AG04450 (cell line): ENCODE measurements at places on chromosomes 7 and 10. TPM values are rescaled to one million over a fixed set of nuclear protein-coding genes. Genes with fewer than 3 reads are reported as not detected.

The TFPI2 gene
- 27.9 and 31.0 TPM in 2 replicates for polyA plus RNA-seq

DNA sequence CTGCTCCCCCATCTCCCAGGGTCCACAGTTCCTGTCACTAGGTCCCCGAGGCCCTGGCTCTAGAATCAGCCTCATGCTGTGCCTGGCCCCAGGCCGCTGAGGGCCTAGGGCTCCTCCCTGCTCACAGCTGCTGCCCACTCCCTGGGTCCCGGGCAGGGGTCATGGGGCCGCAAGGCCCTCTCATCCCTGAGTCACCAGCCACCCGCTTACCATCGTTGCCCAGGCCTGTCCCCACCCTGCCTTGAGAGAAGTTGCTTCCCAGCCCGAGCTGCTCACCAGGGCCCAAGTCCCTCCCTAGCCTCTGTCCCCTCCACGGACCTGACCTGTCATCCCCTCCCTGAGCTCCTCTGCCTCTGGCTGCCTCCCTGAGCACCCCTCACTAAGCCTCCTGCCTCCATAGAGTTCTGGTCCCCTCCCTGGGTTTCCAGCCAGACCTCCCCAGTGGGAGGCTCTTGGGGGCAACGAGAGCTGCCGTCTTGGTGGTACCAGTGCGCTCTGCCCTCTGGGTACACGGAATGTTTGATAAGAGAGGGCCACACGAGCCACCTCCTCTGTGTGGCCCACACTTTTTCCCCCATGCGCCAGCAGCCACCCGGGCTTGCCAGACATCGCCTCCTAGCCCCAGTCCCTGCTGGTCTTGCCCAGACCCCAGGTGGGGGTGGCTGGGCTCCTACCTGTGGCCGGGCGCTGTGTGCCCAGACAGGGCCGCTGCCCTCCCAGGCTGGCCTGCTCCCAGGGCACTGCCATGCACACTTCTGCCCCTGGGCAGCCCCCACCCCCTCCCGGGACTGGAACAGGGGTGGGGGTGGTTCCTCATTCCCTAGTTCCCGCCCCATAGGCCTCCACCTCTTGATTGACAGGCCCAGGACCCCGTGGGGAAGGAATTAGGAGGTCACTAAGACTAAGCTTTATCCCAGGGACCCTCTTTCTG, 21.3 kb downstream of the MLXIPL start:
- no peak for DNase-seq

- no peak for DNase-seq
Measured at GRCh38 chr7:105408791-105409410, 20.2 kb upstream of the SRPK2 start.

- no peak for DNase-seq
Measured at GRCh38 chr7:142174441-142174840, 62.9 kb downstream of the MGAM2 start.

GRCh38 chr7:82678259-82678658, 234.7 kb upstream of the CACNA2D1 start:
- DNase-seq = no peak

DNA sequence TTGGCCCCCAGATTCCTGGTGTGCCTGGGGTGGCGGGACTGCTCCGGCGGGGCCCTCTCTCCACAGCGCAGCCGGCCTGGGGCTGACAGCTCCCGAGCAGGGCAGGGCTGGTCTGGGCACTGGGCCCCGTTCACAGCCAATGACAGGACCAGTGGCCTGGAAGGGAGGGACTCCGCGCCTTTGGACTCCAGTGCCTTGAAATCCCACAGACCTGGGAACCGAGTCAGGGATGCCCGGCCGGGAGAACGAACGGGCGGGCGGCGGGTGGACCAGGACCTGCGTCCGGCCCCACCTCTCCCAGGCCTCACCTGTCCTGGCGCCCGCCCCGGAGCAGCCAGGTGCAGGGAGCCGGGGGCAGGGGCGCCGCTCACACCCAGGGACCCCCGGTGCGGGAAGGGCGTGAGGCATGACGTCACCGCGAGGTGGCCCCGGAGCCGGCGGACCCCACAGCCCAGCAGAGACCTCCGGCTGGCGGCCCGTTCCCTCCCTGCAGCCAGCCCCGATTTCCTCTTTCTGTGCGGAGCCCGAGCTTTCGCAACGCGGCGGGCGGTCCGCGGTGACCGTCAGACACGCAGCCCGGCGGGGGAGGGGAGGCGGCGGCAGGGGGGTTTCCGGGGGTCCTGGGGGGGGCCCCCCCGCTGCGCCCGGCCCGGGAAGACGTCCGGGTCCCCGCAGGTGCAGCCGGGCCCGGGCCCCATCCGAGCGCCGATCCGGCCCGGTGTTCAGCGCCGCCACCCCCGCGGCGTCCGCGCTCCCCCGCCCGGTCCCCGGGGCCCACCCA, 743 bp downstream of the ADAP1 start:
- DNase-seq = no peak

- no peak for DNase-seq
Measured at GRCh38 chr10:35384265-35384868, 48.1 kb downstream of the CCNY start.

GRCh38 chr7:17472518-17472917, 174.1 kb downstream of the AHR start:
- DNase-seq = no peak

The LANCL2 gene
- 16.9 and 18.0 TPM in 2 replicates for polyA plus RNA-seq

- no peak for DNase-seq
Measured at GRCh38 chr7:80087771-80088170, 46.9 kb upstream of the GNAI1 start.

The TPST1 gene
- polyA plus RNA-seq = 119 and 129 TPM in 2 replicates

The MALSU1 gene
- polyA plus RNA-seq = 66.8 and 82.2 TPM in 2 replicates

- no peak for DNase-seq
Measured at GRCh38 chr10:133235265-133235855, 2.3 kb upstream of the VENTX start.

DNA sequence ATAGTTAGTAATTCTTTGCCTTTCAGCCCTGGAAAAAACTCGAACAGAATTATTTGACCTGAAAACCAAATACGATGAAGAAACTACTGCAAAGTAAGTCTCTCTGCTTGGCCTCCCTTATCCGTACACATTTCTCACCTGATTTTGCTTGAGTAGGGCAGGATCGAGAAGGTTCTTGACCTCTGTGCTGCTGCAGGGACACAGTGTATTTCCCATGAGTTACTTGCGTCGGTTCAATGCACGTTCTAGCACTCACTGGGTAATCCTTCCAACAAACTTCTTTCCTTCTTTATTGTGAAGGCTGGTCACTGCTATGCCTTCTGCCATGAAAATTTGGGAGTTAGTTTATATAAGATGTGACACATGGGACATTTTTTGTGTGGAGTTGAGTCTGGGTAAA, 171.5 kb upstream of the SH2B2 start:
- no peak for DNase-seq

DNA sequence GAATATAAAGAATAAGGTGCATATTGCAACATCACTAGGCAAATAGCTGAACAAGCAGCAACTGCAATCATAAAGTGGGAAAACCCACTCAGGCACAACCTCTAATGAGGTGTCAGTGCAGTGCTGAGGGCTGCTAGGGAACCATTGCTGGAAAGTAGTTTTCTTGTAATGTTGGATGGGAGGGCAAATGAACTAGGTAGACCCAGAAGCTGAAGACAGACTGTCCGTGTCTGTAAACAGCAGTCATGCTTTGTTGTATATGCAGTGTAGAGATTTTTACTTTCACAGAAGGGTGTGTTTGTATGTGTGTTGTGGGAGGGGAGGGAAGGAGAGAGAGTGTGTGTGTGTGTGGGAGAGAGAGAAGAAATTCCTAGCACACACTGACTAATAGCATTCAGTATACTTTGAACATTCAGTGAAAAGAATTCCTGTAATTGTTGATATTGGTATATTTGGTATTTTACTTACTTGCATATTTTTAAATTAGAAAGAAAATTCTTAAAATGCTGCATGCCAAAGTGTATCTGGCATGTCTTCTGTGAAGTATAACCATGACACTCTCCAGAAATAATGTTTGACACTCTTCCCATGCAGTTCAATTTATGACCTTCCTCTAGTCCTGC, 28.8 kb downstream of the ITGB8 start:
- DNase-seq = no peak
